Activated naive CD8-positive, alpha-beta T cell treated with anti-CD3 and anti-CD28 coated beads for 36 hours (primary cell): ENCODE measurements at places on chromosomes 12 and 14. TPM values are rescaled to one million over a fixed set of nuclear protein-coding genes. Genes with fewer than 3 reads are reported as not detected.
A peak's percentile ranks its signal among the peaks of the same experiment; 100 is the strongest.

GRCh38 chr12:53213348-53213747 is 6.3 kb upstream of the ITGB7 start:
- peak; percentile 82 for DNase-seq

The C14orf119 gene
- 57.0 TPM for total RNA-seq

- DNase-seq: no peak
These were observed 77.7 kb downstream of the PTPN11 start for GRCh38 chr12:112496496-112496895.

GRCh38 chr12:117501076-117501869 is 139.8 kb upstream of the NOS1 start:
- no peak for DNase-seq

DNA sequence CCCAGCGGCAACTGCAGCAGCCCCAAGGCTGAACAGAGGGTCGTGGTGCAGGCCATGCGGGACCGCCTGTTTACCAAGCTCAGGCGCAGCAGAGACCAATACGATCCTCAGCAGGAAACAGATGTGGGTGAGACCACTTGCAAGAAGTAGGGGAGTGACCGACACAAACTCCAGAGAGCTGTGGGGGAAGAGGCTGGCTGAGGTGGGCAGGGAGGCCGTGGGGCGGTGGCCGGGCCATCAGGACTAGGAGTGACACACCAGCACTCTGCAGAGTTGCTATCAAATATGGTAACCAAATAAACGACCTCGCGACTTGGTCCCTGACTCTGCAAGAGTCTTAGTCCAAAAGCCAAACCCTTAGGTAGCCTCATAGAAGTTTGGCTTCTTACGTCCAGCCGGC is 30.6 kb downstream of the AMN start:
- no peak for DNase-seq

- no peak for DNase-seq
These were observed 102.7 kb upstream of the ST8SIA1 start for GRCh38 chr12:22437031-22437806.

GRCh38 chr14:32017587-32017986 is 59.5 kb upstream of the ARHGAP5 start:
- no peak for DNase-seq

DNA sequence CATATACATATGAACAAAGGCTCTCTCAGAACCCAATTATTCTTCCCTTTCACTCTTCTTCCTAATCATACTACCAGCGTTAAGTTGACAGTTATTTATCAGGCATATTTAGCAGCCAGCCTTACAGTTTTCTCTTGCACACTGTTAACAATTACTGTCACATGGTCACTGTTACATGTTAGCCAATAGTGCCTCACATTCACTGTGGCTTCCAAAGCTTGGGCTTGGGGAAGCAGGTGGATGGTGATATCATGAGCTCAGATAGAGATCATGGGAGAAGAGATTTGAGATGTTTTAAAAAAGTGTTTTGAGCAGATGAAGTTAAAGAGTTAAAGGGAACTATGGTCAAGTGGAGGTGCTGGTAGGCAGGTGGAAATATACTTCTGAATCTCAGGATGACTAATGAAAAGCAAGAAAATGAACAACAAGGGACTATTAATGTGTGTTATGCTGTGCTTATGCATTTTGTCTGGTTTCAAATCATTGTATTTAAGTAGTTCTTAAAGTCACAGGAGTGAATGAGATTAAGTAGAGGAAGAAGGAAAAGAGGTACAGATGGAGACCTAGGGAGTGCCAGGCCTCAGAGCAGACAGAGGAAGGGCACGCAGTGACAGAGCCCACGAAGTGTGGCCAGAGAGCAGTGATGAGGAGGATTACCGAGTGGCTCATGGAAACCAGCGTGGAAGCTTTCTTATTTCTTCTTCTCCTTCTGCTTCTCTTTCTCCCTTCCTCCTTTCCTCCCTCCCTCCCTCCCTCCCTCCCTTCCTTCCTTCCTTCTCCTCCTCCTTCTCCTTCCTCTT is 39.6 kb downstream of the BICD1 start:
- no peak for DNase-seq

The SLC25A21 gene
- not detected for total RNA-seq

DNA sequence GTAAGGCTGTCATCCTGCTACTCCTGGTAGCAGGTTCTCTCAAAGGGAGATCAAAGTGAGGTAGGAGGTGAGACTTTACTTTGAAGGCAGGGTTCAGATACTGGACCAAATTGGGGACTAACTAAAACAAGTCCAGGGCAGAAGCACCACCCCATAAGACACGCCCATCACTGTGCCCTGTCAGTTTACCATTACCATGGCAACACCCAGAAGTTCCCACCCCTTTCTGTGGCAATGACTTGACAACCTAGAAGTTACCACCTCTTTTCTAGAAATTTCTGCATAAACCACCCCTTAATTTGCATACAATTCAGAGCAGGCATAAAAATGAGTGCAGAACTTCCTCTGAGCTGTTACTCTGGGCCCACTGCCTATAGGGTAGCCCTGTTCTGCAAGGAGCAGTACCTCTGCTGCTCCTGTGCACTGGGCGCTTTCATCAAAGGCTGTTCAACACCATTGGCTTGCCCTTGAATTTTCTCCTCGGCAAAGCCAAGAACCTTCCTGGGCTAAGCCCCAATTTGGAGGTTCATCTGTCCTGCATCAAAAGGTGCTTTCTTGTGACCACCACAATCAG is 64.8 kb upstream of the MAX start:
- DNase-seq: peak; percentile 20

DNA sequence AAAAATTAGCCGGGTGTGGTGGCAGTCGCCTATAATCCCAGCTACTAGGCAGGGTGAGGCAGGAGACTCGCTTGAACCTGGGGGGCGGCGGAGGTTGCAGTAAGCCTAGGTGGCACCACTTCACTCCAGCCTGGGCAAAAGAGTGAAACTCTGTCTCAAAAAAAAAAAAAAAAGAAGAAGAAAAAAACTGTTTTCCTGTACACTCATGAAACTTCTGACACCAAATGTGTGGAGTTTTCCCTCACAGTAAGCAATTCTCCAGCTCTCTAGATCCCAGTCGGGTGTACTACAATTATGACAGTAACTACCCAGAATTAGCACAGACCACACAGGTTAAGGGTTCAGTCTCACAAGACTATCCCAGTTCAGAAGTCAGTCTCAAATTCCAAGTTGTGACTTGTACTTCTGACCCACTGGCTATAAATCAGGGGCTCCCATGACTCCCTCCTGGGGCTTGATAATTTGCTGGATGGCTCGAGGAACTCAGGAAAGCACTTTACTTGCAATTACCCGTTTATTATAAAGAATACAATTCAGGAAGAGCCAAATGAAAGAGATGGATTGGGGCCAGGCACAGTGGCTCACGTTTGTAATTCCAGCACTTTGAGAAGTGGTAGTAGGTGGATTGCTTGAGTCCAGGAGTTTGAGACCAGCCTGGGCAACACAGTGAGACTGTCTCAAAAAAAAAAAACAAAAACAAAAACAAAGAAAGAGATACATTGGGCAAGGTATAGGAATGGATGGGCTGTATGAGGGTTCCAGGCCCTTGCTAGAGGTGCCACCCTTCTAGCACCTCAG is 12.4 kb upstream of the ARF6 start:
- DNase-seq: no peak

The IL31 gene
- not detected for total RNA-seq

DNA sequence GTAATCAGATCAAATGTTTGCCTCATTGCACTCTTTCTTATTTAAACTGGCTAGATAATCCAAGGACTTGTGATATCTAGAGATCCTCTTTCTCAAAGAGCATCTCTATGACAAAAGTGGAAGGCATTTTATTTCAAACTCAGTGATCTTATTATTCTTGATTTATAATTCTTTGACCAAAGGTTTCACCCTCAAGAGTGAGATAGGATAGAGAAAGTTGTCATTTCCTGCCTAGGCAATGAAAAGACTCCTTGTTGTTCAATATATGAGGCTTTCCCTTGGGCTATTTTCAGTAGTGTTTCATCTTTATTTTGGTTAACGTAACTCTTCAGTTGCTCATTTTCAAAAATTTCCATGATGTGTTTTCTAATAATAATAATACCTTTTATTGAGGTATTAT is 18.0 kb upstream of the INSM2 start:
- no peak for DNase-seq
